Mesenteric fat pad (tissue), 1 donor: ENCODE measurements at places on chromosomes 13 and 19. TPM values are rescaled to one million over a fixed set of nuclear protein-coding genes. Genes with fewer than 3 reads are reported as not detected.

Gene ZNF578
- total RNA-seq = 1.5 TPM

Gene ZNF44
- 10.5 TPM for total RNA-seq

Gene ZNF486
- 2.9 TPM for total RNA-seq

Gene DPF1
- total RNA-seq = not detected

Gene CCDC70
- total RNA-seq = not detected
